ENCODE measurements at places on chromosomes 2 and 18.

DNA sequence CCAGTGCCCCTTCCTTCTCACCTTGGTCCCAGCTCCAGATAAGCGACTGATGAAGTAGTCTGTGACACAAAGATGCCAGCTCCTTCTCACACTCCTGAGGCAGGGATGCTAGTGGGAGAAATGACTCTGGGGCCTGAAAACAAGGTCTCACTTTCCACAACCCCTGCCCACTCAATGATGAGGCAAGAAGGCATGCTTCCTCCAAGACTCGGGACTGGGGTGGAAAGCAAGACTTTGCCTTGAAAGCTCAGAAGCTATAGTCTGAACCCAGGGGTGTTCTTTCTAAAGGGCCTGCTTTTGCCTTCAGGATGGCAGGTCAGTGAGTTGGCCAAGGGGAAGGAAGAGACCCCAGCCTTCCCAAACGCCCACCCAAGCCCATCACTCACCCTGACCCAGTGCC, 1.4 kb downstream of the CCDC142 start:
- no peak for DNase-seq

DNA sequence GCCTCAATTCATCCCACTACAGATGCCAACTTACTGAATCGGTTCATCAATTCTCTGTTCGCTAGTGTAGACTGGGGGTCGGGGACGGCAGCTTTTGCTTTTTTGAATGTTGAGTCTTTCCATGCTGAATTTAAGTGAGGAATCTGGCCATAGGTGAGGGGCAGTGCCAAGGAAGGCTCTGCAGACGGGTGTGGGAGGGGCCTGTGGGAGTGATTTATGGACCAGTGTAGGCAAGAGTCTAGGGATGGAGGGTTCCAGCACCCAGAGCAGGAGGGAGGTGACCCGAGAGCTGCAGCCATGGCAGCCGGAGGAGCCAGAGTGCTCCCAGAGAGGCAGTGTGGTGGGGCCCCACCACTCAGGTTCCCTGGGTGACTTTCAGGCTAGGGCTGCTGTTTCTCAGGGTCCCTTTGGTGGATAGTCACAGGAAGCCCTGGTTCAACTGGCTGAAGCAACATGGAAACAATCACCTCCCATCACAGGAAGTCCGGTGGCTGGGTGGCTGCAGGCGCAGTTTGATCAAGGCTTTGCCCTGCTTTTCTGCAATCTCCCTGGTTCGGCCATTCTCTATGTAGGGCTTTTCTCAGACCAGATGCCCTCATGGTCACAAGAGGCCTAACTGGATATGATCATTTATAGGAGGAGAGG, 16.9 kb upstream of the TEX44 start:
- DNase-seq, result no peak

GRCh38 chr2:28997237-28997846, 16.2 kb downstream of the TOGARAM2 start:
- DNase-seq, result no peak

DNA sequence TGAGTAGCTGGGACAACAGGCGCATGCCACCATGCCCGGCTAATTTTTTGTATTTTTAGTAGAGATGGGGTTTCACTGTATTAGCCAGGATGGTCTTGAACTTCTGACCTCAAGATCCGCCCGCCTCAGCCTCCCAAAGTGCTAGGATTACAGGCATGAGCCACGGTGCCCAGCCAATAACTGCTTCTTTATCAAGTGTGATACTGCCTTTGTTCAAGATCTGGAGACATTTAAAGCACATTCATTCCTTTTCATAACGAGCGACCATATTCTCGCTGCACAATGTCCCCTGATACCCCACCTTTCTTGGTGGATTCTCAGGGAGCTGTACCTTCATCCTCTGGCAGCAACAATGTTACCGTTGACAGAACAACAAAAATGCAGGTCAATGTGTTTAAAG, 75.4 kb downstream of the PIEZO2 start:
- no peak for DNase-seq

Measured in NCI-H1930 (cell line).